Kidney (tissue), 22 donors: ENCODE measurements at places on chromosomes 3 and 15. TPM values are rescaled to one million over a fixed set of nuclear protein-coding genes. Genes with fewer than 3 reads are reported as not detected.

Gene DLEC1
- 0.52 TPM for polyA plus RNA-seq

Gene DNAH12
- not detected for polyA plus RNA-seq

Gene EXD1
- polyA plus RNA-seq = not detected

Gene CHRNB4
- polyA plus RNA-seq = 0.32 TPM

Gene ZNF35
- 2.6 TPM for polyA plus RNA-seq

Gene TEX55
- polyA plus RNA-seq = not detected

Gene SAMD7
- polyA plus RNA-seq = not detected

Gene SYNPR
- polyA plus RNA-seq = not detected

Gene CYP1A1
- polyA plus RNA-seq = 0.26 TPM

Gene CCR9
- 0.43 TPM for polyA plus RNA-seq

GRCh38 chr3:140397847-140398246 is 280.0 kb upstream of the TRIM42 start:
- H3K27ac ChIP-seq = no peak overlapping the region
- H3K36me3 ChIP-seq = no peaks in the 10 kb centered on the region
- no peak overlapping the region for H3K4me3 ChIP-seq
- no peak for DNase-seq

DNA sequence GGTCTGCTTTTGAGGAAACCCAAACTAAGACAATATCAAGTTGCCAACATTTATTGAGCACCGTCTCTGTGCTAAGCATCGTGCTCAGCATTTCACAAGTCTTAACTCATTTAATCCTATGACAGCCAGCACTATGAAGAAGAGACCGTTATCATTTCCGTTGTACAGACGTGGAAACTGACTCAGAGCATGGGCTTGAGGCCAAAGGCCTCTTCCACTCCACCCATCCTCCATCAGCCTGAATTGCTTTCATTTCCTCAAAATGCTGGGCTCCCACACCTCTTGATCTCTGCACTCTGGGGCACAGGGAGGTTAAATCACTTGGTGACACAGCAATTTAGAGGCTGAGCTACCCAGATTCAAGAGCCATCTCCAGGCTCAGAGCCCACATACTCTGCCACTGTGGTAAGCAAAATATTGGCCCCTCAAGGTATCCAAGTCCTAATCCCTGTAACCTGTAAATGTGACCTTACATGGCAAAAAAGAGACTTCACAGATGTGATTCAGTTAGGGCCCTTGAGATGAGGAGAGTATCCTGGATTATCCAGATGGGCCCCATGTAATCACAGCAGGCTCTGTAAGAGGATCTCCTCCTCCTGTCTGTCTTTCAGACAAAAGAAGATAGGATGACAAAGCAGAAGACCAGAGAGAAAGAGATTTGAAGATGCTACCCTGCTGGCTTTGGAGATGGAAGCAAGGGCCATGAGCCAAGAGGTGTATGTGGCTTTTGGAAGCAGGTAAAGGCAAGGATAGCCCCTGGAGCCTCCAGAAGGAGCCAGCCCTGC is 24.3 kb upstream of the FLNB start:
- no peak overlapping the region for H3K4me3 ChIP-seq
- H3K4me1 ChIP-seq = no peaks in the 10 kb centered on the region
- H3K27me3 ChIP-seq = no peaks in the 10 kb centered on the region
- H3K27ac ChIP-seq = peak overlapping the region; percentile 23
- H3K36me3 ChIP-seq = no peaks in the 10 kb centered on the region
- DNase-seq = no peak

- no peak overlapping the region for H3K4me3 ChIP-seq
- no peak for DNase-seq
- H3K4me1 ChIP-seq = peaks cover 5% of the 10 kb centered on the region
These were observed 25.0 kb downstream of the SLC12A8 start for GRCh38 chr3:125187599-125187910.

- no peak for DNase-seq
- no peaks in the 10 kb centered on the region for H3K36me3 ChIP-seq
These were observed 452.6 kb downstream of the OCA2 start for GRCh38 chr15:27646531-27646930.

GRCh38 chr3:89364314-89364713 is 256.9 kb downstream of the EPHA3 start:
- H3K27me3 ChIP-seq = no peaks in the 10 kb centered on the region
- H3K4me3 ChIP-seq = no peak overlapping the region
- H3K27ac ChIP-seq = no peak overlapping the region
- no peak for DNase-seq

DNA sequence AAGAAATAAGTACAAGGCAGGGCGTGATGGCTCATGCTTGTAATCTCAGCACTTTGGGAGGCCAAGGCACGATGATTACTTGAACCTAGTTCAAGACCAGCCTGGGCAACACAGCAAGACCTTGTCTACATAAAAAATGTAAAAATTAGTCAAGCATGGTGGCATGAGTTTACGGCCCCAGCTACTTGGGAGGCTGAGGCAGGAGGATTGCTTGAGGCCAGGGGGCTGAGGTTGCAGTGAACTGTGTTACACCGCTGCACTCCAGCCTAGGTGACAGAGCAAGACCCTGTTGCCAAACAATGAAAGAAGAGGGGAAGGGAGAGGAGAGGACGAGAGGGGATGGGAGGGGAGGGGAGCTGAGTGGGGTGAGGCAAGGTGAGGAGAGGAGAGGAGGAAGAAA is 152.7 kb upstream of the PRICKLE2 start:
- H3K36me3 ChIP-seq = no peaks in the 10 kb centered on the region
- H3K4me1 ChIP-seq = no peaks in the 10 kb centered on the region
- H3K4me3 ChIP-seq = no peak overlapping the region
- DNase-seq = no peak
- no peaks in the 10 kb centered on the region for H3K27me3 ChIP-seq
- H3K27ac ChIP-seq = no peak overlapping the region

DNA sequence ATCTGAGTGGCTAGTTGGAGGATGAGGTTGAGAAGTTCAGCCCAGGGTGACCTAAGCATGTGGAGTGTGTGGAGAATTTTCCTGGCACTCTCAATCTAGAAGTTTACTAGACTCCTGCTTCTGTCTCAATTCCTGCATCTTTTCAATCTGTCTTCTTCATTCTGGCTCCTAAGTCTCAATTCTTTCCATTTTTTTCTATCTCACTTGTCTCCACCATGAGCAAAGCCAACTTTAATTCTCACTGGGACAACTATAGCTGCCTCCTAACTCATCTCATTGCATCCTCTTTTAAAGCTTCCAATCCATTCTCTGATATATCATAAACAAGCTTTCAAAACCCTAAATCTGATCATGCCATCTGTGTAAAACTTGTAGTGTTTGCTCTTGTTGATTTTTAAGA is 569.3 kb downstream of the NAALADL2 start:
- H3K36me3 ChIP-seq = no peaks in the 10 kb centered on the region
- no peak for DNase-seq
- H3K27ac ChIP-seq = no peak overlapping the region
- no peaks in the 10 kb centered on the region for H3K4me1 ChIP-seq
- H3K4me3 ChIP-seq = no peak overlapping the region

- no peak for DNase-seq
- no peaks in the 10 kb centered on the region for H3K27me3 ChIP-seq
- no peak overlapping the region for H3K27ac ChIP-seq
- H3K36me3 ChIP-seq = no peaks in the 10 kb centered on the region
These were observed 279.3 kb upstream of the THBS1 start for GRCh38 chr15:39301589-39301999.

DNA sequence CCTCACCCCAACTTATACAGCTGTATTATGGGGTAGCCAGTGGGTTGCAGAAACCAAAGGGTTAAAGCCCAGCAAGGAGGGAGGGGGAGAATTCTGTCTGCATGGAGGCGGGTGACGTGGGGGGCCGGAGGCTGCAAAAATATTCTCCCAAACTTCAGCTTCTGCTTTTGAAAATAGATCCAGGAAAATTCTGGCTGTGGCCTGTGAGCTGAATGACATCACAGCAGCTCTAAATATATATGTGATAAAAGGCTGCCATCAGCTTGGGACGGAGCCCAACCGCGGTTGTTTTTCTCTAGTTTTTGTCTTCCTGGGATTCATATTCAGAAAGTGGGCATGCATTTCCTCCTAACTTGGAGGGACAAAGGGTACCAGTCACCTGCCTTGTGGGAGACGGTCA is 27.6 kb downstream of the MAPKAPK3 start:
- no peak overlapping the region for H3K4me3 ChIP-seq

DNA sequence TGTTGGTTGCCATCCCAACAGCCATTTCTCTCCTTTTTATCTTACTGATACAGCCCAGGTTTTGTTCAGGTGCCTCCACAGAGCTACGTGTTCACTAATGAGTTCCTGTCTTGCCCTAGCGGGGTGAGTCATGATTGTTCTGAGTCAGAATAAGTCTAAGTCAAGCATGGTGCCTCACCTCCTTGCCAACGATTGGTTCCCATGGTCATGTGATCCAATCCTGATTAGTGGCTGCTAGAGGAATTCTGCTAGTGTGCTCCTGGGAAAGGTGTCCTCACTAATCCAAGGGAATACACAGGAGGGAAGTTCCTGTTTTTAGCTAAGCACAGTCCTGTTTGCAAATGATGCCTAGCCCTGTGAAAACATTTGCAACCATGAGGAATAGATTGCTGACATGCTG is 99.8 kb downstream of the NSUN3 start:
- DNase-seq = no peak
- H3K4me3 ChIP-seq = no peak overlapping the region
- H3K4me1 ChIP-seq = no peaks in the 10 kb centered on the region
- no peaks in the 10 kb centered on the region for H3K27me3 ChIP-seq
- no peak overlapping the region for H3K27ac ChIP-seq
- no peaks in the 10 kb centered on the region for H3K36me3 ChIP-seq

GRCh38 chr3:40618158-40618557 is 93.4 kb downstream of the ZNF621 start:
- H3K27ac ChIP-seq = no peak overlapping the region
- H3K4me1 ChIP-seq = no peaks in the 10 kb centered on the region
- H3K36me3 ChIP-seq = no peaks in the 10 kb centered on the region

GRCh38 chr3:134885877-134886621 is 91.0 kb downstream of the EPHB1 start:
- H3K27me3 ChIP-seq = no peaks in the 10 kb centered on the region
- no peak overlapping the region for H3K4me3 ChIP-seq
- DNase-seq = no peak
- no peaks in the 10 kb centered on the region for H3K36me3 ChIP-seq

DNA sequence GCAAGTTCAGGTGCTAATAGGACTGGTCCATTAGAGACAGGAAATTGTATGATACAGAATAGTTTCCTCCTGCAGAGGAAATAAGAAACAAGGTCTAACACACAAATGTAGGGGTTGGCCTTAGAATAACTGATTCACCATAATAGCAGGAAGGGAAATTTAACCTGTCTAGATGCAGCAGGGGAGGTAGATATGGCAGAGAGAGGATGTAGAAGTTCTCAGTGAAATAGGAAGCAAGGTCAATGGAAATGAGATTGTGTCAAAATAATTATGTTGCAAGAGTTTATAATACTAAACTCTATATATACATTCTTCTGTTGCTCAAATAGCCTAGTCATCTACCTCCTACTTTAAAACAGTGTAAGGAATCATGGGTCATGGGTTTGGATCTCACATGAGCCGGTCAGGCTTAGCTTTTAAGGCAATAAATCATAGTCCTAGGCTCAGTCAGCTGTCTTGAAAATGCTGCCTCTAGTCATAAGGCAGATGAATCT is 17.0 kb downstream of the BCL2A1 start:
- DNase-seq = no peak
- no peak overlapping the region for H3K27ac ChIP-seq
- no peaks in the 10 kb centered on the region for H3K36me3 ChIP-seq
- no peaks in the 10 kb centered on the region for H3K27me3 ChIP-seq

- no peaks in the 10 kb centered on the region for H3K4me1 ChIP-seq
- no peaks in the 10 kb centered on the region for H3K27me3 ChIP-seq
- no peak for DNase-seq
- H3K27ac ChIP-seq = no peak overlapping the region
- no peak overlapping the region for H3K4me3 ChIP-seq
- H3K36me3 ChIP-seq = no peaks in the 10 kb centered on the region
These were observed 43.6 kb upstream of the MGLL start for GRCh38 chr3:127865941-127866340.

- DNase-seq = no peak
- H3K4me1 ChIP-seq = no peaks in the 10 kb centered on the region
- H3K27me3 ChIP-seq = no peaks in the 10 kb centered on the region
- no peaks in the 10 kb centered on the region for H3K36me3 ChIP-seq
- no peak overlapping the region for H3K27ac ChIP-seq
- no peak overlapping the region for H3K4me3 ChIP-seq
These were observed 598.8 kb downstream of the MCTP2 start for GRCh38 chr15:94829887-94830884.

DNA sequence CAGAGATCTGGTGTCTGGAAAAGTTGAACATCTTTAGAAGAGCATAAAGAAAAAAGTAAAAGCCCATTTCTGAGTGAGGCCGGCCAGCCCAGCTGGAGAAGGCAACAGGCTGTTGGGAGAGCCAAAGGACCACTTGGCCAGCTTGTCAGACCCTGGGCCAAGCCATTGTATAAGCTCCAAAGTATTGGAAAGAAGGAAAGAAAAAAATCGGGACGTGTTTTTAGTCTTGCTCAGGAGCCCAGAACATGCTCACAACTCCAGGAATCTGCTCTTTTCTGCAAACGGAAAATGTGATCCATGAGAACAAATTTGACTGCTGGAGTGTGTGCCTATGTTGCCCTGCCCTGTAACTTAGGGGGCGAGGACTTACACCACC is 10.4 kb upstream of the CLPX start:
- H3K4me3 ChIP-seq = no peak overlapping the region
- no peak for DNase-seq
- no peaks in the 10 kb centered on the region for H3K4me1 ChIP-seq
- no peaks in the 10 kb centered on the region for H3K27me3 ChIP-seq
- no peaks in the 10 kb centered on the region for H3K36me3 ChIP-seq

- no peaks in the 10 kb centered on the region for H3K27me3 ChIP-seq
- H3K27ac ChIP-seq = no peak overlapping the region
- no peak for DNase-seq
- H3K4me1 ChIP-seq = no peaks in the 10 kb centered on the region
- H3K36me3 ChIP-seq = no peaks in the 10 kb centered on the region
These were observed 130.9 kb downstream of the DNAJB8 start for GRCh38 chr3:128335621-128336296.

- no peak for DNase-seq
- peak overlapping the region; percentile 75 for H3K4me3 ChIP-seq
- H3K27me3 ChIP-seq = no peaks in the 10 kb centered on the region
- peaks cover 7% of the 10 kb centered on the region for H3K4me1 ChIP-seq
These were observed 1.1 kb downstream of the PDIA5 start for GRCh38 chr3:123067689-123068600.

GRCh38 chr3:15808679-15809310 is 11.0 kb upstream of the ANKRD28 start:
- no peak for DNase-seq
- no peak overlapping the region for H3K4me3 ChIP-seq
- H3K27ac ChIP-seq = no peak overlapping the region

DNA sequence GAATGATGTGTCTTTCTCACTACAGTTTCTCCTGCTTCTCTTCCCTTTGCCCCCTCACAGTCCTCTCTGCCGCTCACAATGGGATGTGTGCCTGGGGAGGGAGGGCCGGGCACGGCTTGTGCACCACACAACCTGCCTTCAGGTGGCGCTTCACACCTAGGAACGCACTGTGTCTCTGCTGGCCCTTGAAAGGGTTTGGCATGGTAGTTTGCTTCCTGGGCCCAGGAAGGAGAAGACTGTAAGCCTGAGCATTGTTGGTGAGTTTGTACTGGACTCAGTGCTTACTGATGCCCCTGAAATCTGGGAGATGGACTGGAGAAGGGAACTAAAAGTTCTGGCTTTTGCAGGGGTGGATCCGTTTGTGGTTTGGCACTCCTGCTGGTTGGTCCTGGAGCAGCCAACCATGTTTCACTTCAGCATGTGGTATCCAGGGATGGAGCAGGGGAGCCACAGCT is 9.2 kb downstream of the ALPK3 start:
- no peaks in the 10 kb centered on the region for H3K27me3 ChIP-seq
- DNase-seq = peak; percentile 39
- H3K4me3 ChIP-seq = no peak overlapping the region
- H3K27ac ChIP-seq = no peak overlapping the region
